Suprapubic skin (tissue), 4 donors: ENCODE measurements at places on chromosomes 7 and 10.

DNA sequence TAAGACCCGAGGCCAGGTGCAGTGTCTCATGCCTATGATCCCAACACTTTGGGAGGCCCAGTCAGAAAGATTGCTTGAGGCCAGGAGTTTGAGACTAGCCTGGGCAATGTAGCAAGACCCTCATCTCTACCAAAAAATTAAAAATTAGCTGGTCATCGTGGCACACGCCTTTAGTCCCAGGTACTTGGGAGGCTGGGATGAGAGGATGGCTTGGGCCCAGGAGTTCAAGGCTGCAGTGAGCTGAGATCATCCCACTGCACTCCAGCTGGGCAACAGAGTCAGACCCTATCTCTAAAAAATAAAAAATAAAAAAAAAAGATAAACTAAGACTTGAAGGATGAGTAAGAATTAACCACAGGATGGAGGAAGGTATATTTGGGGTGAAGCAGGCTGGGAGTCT, 77.9 kb downstream of the JCAD start:
- DNase-seq: no peak

- no peak for DNase-seq
These were observed 50.3 kb downstream of the FAM53B start for GRCh38 chr10:124693801-124694416.

DNA sequence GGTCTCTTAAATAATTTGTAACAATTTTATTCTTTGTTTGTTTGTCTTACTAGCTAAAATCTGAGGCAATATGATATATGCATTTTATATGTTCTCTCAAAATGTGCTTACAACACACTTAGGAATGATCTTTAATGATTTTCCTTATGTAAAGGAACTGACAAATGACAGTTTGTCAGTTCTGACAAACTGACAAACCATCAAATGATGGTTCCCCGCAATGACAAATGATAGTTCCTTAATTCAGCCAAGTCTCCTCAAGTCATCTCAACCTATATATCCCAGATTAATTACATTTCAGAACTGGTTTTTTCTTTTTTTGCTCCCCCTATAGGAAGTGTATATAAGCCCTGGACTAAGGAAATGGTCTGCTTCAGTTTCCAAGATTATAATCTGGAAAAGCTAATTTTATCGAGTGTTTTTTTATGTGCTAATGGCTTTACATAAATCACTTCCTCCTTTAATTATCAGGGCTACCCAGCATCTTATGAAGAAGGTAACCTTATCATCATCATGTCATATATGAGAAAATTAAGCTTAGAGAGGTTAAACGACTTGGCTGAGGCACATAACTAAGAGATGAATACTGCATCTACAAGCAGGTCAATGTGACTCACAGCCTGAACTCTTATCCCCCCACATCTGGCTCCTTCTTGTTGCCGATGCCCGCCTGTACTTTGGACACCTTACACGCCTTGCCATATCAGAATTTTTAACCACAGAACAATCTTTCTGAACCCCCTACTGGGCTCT, 75.1 kb downstream of the RELN start:
- no peak for DNase-seq

GRCh38 chr10:131650169-131650705, 250.6 kb upstream of the PPP2R2D start:
- peak; percentile 47 for DNase-seq

DNA sequence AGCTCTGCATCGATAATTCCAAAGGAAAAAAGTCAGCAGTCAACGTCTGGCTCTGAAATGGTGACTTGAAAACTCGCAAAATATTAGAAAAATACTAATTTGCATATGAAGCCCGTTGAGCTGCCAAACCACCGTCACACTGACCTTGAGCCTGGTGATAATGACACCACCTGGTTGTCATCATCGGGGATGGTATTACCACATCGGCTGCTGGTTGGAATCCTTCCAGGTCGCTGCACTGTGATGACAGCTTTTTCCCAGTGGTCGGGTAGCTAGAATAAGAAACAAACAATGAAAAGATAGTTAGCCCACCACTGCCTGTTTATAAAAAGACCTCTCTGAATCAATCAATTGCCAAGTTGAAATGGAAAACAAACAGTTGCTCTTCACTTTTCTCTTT, 41.6 kb downstream of the LAMB1 start:
- DNase-seq: no peak
